ENCODE measurements at places on chromosomes 13 and 19.

- DNase-seq, result no peak
Observed at GRCh38 chr13:35743165-35743564, 266.7 kb upstream of the MAB21L1 start.

GRCh38 chr19:43664018-43664417 is 6.0 kb downstream of the PLAUR start:
- peak; percentile 15 for DNase-seq

DNA sequence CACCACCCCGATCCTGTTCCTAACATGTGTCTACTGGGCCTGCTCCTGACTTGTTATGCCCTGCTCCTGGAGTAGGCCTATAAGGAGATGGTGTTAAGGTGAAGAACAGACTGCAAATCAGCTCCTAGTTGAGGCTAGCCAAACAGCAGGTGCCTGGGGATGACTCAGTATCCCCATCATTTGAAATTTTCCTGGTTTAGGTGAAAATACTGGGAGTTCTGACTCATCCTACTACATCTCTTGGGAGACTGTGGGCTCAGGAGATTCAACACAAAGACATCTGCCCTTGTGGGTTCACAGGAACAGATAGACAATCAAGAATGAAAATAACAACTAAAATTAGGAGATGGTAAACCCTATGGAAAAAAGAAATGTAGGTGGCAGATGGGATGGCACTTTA is 41.2 kb downstream of the BRD4 start:
- DNase-seq, result no peak

- no peak for DNase-seq
Observed at GRCh38 chr13:27007166-27007565, 164.4 kb downstream of the USP12 start.

- no peak for DNase-seq
Observed at GRCh38 chr13:101521371-101521770, 68.9 kb downstream of the ITGBL1 start.

DNA sequence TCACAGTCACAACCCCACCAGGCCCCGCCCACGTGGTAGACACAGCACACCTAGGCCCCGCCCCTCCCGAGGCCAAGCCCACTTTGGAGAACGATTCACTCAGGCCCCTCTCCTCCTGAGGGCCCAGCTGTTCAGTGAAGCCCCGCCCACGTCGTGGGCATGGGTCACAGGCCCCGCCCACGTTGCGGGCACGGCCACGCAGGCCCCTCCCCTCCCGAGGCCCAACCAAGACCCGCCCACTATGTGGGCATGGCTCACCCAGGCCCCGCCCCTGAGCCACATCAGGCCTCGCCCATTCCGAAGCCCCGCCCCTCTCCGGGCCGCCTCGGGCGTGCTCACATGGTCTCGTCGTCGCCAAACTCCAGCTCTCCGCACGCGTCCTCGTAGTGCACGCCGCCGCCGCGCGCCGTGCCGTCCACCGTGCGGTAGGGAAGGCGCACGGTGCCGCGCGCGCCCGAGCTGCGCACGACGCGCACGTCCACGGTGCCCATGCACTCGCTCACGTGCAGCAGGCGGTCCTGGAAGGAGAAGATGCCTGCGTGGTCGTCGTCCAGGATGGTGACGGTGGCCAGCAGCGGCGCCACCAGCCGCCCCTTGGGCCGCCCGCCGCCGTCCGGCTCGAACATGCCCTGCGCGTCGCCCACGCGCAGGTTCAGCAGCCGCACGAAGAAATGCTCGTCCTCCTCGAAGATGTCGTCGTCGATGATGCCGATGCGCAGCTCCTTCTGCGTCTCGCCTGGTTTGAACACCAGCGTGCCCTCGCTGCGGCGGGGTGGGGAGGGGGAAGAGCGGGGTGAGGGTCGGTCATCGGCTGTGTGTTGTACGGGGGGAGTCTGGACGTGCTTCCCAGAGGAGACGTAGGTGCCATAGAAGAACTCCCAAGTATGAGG is 24.0 kb downstream of the SLC8A2 start:
- DNase-seq, result peak; percentile 55

GRCh38 chr13:80265348-80265747 is 75.6 kb downstream of the SPRY2 start:
- DNase-seq, result no peak

GRCh38 chr13:102839462-102839861 is 6.4 kb upstream of the ERCC5 start:
- no peak for DNase-seq

GRCh38 chr13:91162180-91162579 is 185.3 kb upstream of the MIR17HG start:
- no peak for DNase-seq

DNA sequence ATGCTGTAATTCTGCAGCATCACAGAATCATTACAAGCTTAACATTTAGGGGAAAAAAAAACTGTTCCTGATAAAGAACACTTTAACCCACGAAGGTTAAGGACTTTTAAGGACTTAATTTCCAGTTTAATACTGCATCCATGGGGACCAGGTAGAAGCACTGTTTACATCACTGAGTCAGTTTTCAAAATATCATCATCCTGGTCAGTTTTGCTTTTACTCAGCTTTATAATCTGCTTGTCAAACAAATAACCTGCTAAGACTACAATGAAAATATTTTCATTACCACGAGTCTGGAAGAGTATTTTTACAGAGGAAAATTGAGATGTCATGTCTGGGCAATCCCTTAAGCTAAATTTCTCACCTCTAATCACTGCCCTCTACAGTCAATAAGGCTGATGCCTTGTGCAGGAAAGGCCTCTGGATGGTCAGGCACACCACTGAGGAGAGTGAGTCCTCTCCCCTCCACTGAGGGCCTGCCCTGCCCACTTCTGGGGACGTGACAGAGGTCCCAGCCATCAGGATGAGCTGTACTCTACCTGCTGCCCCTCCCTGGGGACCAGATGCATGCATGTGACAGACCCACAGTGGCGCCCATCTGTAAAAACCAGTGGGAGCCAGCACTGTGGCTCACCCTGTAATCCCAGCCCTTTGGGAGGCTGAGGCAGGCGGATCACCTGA is 31.0 kb downstream of the FOXO1 start:
- no peak for DNase-seq

DNA sequence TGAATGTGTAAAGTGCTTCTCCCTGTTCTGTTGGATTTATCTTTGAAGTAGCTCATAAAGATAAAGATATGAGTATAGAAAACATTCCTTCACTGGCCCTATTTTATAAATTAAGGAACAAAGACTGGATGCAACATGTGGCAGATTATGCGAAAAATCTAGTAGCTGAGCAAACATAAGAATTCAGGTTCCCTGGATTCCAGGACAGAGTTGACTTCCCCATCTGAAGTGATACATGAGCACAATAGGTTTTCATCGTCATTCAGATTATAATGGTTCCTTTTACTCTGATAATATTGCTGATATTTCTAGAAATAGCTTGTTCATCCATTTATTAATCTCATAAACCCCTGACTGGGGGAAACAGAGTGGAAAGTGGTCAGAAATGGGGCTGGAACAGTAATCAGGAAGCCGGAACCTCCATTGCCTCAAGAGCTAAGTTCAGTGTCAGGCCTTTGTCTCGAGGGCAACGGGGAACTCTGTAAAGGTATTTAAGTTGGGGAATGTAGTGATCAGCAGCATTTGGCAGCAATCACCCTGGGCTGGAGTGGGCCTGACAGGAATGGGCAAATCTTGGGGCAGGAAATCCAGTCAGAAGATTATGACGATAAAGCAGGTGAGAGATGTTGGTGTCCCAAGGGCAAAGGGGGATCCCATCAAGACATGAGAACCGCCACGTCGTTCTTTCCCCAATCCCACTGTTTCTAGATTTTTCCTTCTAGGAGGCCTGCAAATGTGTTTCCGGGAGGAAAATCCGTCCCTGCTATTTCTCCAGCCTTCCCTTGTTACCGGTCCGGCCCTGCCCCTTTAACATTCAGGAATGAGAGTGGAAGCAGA is 232.5 kb upstream of the SERP2 start:
- peak; percentile 6 for DNase-seq

DNA sequence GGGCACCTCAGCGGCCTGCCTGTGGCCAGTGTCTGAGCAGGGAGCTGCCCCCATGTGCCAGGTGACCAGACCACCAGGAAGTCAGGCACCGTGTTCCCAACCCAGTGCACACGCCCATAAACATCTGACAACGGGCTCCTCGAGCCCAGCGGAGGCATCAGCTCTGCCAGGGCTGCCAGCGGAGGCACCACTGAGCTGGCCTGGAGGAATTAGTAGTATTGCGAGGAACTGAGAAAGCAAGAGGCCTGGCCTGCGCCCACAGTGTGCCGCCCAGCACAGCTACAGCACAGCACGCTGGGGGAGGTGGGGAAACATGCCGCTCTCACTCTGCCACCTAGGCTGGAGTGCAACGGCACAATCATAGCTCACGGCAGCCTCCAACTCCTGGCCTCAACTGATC is 44.6 kb downstream of the ANKRD27 start:
- DNase-seq, result no peak

- DNase-seq, result no peak
Observed at GRCh38 chr13:78662467-78662866, 3.5 kb upstream of the OBI1 start.

GRCh38 chr19:4310247-4311121 is 6.1 kb downstream of the FSD1 start:
- no peak for DNase-seq

GRCh38 chr13:37207691-37208451 is 102.4 kb upstream of the CSNK1A1L start:
- DNase-seq, result no peak

GRCh38 chr19:40822161-40822560 is 23.2 kb downstream of the EGLN2 start:
- DNase-seq, result no peak

- DNase-seq, result no peak
Observed at GRCh38 chr13:77820431-77821149, 98.0 kb downstream of the EDNRB start.

DNA sequence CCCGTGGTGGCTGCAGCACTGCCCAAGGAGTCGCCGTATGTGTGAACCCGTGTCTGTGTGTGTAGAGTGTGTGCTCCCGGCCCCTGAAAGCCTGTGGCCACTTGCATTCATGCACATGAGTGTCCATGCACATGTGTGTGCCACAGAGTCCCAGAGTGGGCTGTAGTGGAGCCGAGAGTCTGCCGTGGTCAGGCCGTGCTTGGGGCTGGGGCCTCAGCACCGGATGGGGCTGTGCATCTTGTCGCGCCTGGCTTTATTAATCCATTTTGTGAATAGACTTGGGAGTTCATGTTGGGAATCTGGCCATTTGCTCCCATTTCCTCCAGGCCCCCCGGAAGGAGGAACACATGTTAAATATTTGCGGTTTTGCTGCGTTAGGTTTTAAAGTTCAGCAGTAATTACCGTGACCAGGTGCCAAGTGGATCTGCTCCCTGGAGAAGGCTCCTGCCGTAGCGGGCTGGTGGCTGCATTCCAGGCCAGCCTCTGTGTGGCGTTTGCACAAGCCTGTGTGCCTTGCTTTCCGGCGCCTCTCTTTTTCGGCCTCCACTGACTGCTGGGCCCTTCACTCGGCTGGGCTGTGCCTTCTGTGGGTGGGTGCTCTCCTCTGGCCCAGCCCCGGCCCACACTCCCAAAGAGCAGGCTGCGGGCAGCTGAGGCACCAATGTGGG is 69.2 kb upstream of the KCTD15 start:
- DNase-seq, result no peak

- no peak for DNase-seq
Observed at GRCh38 chr19:51186323-51186722, 38.6 kb upstream of the CD33 start.

DNA sequence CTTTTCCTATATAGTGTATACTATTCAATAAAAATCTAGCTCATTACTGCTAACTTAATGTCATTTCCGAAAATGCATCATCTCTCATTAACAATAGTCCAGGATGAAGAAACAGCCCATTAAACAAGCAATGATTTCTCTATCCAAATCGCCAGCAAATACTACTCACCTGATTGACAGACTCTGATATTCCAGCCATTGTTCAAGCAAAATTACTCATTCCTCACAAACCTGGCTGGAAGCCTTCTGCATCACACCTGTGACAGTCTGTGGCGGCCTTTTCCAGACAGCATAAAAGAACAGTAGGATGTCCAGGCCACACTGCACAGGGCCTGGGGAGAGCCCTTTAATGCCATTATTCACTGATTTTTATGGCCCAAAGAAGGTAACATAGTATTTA is 115.9 kb downstream of the ABCC4 start:
- no peak for DNase-seq

DNA sequence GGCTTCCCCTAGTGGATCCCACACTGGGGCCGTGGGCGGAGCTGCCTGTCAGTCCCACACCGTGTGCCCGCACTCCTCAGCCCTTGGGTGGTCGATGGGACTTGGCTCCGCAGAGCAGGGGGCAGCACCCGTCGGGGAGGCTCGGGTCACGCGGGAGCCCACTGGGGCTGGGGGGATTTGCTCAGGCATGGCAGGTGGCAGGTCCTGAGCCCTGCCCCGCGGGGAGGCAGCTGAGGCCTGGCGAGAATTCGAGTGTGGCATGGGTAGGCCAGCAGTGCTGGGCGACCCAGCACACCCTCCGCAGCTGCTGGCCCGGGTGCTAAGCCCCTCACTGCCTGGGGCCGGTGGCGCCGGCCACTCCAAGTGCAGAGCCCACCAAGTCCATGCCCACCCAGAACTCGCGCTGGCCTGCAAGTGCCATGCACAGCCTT is 481.7 kb upstream of the PRR20A start:
- DNase-seq, result no peak

DNA sequence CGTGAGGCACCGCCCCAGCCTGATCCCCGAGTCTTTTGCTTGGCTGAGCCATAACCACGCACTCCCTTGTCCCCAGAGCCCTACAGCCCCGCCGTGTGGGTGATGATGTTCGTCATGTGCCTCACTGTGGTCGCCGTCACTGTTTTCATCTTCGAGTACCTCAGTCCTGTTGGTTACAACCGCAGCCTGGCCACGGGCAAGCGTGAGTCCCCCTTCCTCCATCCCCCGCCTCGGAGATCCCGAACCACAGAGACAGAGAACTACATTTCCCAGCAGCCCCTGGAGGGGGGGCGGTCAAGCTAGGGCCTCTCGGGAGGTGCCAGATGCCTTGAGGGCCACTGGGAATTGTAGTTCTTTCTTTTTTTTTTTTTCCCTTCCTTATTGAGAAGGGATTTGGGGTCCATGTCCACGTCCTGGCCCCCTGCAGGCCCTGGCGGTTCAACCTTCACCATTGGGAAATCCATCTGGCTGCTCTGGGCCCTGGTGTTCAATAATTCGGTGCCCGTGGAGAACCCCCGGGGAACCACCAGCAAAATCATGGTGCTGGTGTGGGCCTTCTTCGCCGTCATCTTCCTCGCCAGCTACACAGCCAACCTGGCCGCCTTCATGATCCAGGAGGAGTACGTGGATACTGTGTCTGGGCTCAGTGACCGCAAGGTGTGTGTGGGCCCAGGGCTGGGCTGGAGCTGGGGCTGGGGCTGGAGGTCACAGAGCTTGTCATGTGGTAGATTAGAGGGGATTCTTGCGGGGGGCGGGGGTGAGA is 25.9 kb downstream of the GRIN2D start:
- peak; percentile 73 for DNase-seq

DNA sequence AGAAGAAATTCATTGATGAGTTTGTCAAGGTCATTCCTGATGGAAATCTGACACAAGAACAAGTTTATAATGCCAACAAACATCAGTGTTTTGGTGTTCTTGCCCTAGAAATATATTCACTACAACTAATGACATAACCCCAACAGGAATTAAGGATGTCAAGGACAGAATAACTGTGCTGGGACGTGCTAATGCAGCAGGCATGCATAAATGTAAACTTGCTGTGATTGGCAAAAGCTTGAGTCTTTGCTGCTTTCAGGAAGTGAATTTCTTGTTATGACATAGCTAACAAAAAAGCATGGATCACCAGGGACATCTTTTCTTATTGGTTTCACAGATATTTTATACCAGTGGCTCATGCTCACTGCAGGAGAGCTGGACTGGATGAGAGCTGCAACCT is 144.6 kb downstream of the KCTD12 start:
- no peak for DNase-seq
